IMR-90 (cell line): ENCODE measurements at places on chromosomes 2 and 18.

DNA sequence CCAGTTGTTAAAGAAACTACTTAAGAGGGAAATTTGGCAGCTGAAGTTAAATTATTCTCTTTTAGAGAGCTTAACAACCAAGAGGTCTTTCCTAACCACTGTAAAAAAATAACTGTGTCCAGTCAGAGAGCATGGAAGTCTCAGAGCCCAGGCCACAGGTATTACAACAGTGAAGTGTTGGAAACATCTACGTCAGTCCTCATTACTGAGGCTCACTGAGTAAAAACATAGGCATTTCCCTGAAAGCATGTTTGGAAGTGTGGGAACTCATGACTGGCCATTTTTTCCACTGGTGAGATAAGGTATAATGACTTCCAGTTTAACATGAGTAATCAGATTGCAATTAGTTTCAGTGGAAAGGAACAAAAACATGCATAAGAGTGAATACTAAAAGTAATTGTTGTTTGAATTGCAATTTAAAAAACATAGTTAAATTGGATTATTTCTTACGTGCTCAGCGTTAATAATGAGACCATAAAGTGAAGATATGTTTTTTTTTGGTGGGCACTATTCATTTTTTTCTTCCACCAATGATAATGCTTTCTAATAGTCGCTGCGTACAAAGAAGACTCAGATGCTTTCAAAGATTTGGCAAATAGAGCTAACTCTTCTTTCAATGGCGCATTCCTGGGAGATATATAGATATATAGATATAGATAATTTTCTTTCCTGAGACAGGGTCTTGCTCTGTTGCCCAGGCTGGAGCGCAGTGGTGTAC lies 60.8 kb downstream of the EFEMP1 start:
- H3K27me3 ChIP-seq, result no peaks in the 10 kb centered on the region
- no peak overlapping the region for H3K4me3 ChIP-seq
- H3K36me3 ChIP-seq, result peaks cover 5% of the 10 kb centered on the region
- H3K27ac ChIP-seq, result peak overlapping the region; percentile 100
- peak; percentile 100 for DNase-seq
- peaks cover 16% of the 10 kb centered on the region for H3K4me1 ChIP-seq

GRCh38 chr2:25362434-25363145 lies 20.9 kb upstream of the DNMT3A start:
- no peak for DNase-seq
- no peaks in the 10 kb centered on the region for H3K36me3 ChIP-seq
- no peaks in the 10 kb centered on the region for H3K4me1 ChIP-seq
- H3K4me3 ChIP-seq, result peak overlapping the region; percentile 32; the same call in 1 of the 2 replicates
- H3K27ac ChIP-seq, result no peak overlapping the region
- peaks cover under 1% of the 10 kb centered on the region for H3K27me3 ChIP-seq

DNA sequence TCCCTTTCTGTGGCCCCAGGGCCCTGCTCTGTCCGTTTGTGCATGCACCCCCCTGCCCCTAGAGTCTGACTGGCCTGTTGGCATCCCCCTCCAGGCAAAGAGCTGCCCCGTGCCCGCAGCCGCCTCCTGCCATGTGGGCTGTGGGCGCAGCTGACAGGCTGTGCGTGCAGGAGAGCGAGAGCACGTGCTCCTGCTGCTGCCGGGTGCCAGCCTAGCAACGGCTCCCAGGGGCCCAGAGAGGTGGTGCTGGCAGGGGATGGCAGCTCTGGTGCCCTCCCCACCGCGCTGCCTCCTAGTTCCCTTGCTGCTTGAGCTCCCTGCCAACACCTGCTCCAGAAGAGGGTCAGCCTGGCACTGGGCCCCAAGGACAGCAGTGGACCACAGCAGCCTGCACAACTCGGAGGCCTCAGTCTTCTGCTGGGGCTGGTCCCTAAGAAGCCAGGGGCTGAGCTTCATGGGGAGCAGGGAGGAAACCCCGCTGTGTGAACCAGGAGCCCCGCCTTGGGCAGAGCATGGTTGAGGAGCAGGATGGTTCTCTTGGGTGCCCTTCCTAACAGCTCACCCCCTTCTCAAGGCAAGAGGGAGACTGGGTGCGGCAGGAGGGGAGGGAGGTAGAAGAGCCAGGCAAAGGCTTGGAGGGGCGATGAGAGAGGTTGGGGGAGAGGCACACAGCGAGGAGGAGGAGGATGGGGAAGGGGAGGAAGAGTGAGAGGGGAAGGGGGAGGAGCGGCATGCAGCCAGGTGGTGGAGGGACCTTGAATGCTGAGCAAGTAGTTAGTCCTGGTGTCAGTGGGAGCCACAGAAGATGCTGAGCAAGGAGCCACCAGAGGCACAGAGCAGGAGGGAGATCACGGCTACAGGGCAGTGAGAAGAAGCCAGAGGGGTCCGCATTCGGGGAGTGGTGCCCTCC lies 23.8 kb upstream of the PTMA start:
- no peak overlapping the region for H3K4me3 ChIP-seq
- DNase-seq, result no peak
- no peaks in the 10 kb centered on the region for H3K27me3 ChIP-seq
- no peaks in the 10 kb centered on the region for H3K36me3 ChIP-seq
- no peak overlapping the region for H3K27ac ChIP-seq
- H3K4me1 ChIP-seq, result peaks cover 5% of the 10 kb centered on the region

DNA sequence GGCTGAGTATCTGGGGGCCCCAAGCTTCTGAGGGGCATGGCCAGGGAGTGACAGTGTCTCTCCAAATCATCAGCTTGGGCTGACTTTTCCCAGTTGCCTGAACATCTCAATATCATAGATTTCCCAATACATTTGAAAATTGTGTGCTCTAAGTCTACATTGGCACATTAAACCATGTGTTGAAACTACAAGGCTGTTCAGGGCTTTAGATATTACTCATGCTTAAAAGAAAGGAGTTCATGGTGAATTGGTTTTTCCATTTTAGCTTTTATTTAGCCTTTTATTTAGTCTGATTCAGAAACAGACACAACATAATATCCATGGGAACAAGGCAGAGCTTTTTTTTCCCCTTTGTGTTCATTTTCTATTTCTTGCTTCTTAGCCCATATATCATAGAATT lies 49.9 kb upstream of the GALR1 start:
- H3K27ac ChIP-seq, result no peak overlapping the region
- no peak for DNase-seq
- no peaks in the 10 kb centered on the region; the same call in 1 of the 2 replicates for H3K27me3 ChIP-seq
- H3K4me1 ChIP-seq, result peaks cover 2% of the 10 kb centered on the region; the same call in 1 of the 2 replicates
- no peak overlapping the region for H3K4me3 ChIP-seq

- H3K27me3 ChIP-seq, result peaks cover 16% of the 10 kb centered on the region
- H3K36me3 ChIP-seq, result no peaks in the 10 kb centered on the region
- no peak overlapping the region for H3K27ac ChIP-seq
Measured at GRCh38 chr18:48376934-48377333, 32.2 kb downstream of the ZBTB7C start.

- peak overlapping the region; percentile 76 for H3K27ac ChIP-seq
- peak; percentile 96 for DNase-seq
- no peaks in the 10 kb centered on the region for H3K36me3 ChIP-seq
- no peaks in the 10 kb centered on the region for H3K27me3 ChIP-seq
- peaks cover 5% of the 10 kb centered on the region for H3K4me1 ChIP-seq
Measured at GRCh38 chr2:18299423-18300212, 260.8 kb downstream of the RDH14 start.

- no peak for DNase-seq
- no peaks in the 10 kb centered on the region; the same call in 1 of the 2 replicates for H3K36me3 ChIP-seq
- no peak overlapping the region for H3K27ac ChIP-seq
- no peak overlapping the region for H3K4me3 ChIP-seq
- H3K27me3 ChIP-seq, result no peaks in the 10 kb centered on the region
Measured at GRCh38 chr2:127644066-127645025, 1.6 kb upstream of the GPR17 start.

- H3K27me3 ChIP-seq, result no peaks in the 10 kb centered on the region
- DNase-seq, result no peak
- H3K4me1 ChIP-seq, result peaks cover 4% of the 10 kb centered on the region
- H3K27ac ChIP-seq, result no peak overlapping the region
- H3K4me3 ChIP-seq, result no peak overlapping the region
Measured at GRCh38 chr2:42225573-42225972, 56.4 kb downstream of the EML4 start.

DNA sequence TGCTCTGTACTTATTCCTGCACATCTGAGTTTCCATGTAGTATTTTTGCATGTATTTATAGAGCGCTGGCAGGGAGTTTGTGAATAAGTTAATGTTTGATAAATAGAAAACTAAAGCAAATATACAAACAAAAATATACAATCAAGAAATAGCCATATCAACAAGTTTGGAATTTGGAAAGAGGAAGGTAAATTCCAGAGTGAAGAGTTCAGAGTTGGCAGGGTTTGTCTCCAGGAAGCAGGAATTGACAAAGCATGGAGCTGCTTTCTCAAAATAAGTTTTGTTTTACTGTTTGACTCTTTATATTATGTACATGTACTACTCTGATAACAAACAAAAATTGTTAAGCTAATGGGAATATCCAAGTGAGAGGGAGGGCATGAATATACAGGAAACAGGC lies 80.3 kb downstream of the SPOPL start:
- DNase-seq, result no peak
- H3K27ac ChIP-seq, result no peak overlapping the region
- no peaks in the 10 kb centered on the region for H3K4me1 ChIP-seq
- H3K27me3 ChIP-seq, result no peaks in the 10 kb centered on the region

- no peaks in the 10 kb centered on the region for H3K4me1 ChIP-seq
- no peak overlapping the region for H3K4me3 ChIP-seq
- DNase-seq, result no peak
- H3K27me3 ChIP-seq, result no peaks in the 10 kb centered on the region
- H3K27ac ChIP-seq, result no peak overlapping the region
Measured at GRCh38 chr2:177810906-177811305, 261.7 kb downstream of the PDE11A start.

- H3K4me1 ChIP-seq, result peaks cover 14% of the 10 kb centered on the region
- H3K27ac ChIP-seq, result peak overlapping the region; percentile 92; the same call in 1 of the 2 replicates
- H3K27me3 ChIP-seq, result no peaks in the 10 kb centered on the region
- H3K36me3 ChIP-seq, result no peaks in the 10 kb centered on the region
- H3K4me3 ChIP-seq, result no peak overlapping the region
- peak; percentile 80 for DNase-seq
Measured at GRCh38 chr2:21466341-21466927, 342.7 kb downstream of the TDRD15 start.

- no peaks in the 10 kb centered on the region; the same call in 1 of the 2 replicates for H3K4me1 ChIP-seq
- H3K27me3 ChIP-seq, result peaks cover 11% of the 10 kb centered on the region
- H3K27ac ChIP-seq, result no peak overlapping the region
Measured at GRCh38 chr2:232955856-232956255, 57.2 kb downstream of the NGEF start.
